ENCODE measurements at places on chromosomes 1 and 21.

GRCh38 chr1:187641463-187641862 is 812.7 kb downstream of the PLA2G4A start:
- DNase-seq, result no peak

GRCh38 chr1:29397256-29397590 is 160.9 kb downstream of the PTPRU start:
- DNase-seq, result no peak

DNA sequence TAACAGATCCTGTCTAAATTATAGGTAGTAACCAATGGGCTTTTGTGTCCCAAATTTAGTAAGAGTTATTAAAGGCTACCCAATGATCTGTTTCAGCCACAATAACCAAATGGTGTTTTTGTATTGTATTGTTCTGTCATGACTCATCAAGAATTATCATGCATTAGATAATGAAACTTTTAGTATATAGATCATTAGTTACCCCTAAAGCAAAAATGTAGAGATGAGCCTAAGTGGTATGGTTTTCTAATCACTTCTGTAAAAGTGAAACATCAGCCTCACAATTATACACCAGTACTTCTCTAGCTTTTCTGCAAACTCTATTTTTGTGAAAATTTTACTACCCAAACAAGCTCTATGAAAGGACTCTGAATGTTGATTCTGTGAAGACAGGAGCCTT is 71.4 kb downstream of the LRRC7 start:
- DNase-seq, result no peak

- no peak for DNase-seq
Observed at GRCh38 chr21:27813750-27814149, 846.9 kb upstream of the ADAMTS5 start.

- no peak for DNase-seq
Observed at GRCh38 chr21:35488946-35489345, 439.8 kb upstream of the RUNX1 start.

- DNase-seq, result no peak
Observed at GRCh38 chr1:39894884-39895495, 6.7 kb downstream of the MYCL start.

- no peak for DNase-seq
Observed at GRCh38 chr1:238898856-238899255, 487.5 kb upstream of the CHRM3 start.

DNA sequence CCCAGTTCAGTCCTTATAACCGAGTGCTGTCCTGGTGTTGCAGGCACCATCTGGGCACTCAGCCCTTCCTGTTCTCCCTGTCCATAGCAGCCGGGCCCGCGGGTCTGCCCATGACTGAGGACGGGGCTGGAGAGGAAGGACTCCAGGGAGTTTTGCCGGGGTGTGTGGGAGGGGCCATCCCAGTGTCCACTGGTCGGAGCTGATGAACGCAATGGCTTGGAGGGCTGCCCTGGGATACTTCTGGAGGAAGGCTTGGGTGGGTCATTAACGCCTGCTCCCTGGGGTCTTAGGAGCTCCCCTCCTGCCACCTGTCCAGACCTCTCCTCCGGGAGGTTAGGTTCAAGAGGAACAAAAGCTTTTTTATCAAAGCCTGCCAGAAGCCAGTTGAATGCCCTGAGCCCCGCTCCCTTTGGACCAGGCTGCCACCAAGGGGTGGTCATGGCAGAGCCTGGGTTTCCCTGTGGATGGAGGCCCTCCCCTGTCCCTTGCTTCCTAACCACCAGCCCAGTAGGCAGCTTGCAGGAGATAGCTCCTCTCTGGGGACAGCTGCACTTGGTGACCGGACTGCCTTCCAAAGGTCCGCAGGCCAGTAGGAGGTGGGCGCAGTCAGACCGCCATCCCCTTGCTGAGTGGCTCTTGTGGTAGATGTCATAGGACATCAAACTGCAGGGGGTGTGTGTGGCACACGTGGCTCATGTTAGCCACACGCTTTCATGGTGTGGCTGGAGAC is 61.3 kb downstream of the TRIM11 start:
- DNase-seq, result no peak

DNA sequence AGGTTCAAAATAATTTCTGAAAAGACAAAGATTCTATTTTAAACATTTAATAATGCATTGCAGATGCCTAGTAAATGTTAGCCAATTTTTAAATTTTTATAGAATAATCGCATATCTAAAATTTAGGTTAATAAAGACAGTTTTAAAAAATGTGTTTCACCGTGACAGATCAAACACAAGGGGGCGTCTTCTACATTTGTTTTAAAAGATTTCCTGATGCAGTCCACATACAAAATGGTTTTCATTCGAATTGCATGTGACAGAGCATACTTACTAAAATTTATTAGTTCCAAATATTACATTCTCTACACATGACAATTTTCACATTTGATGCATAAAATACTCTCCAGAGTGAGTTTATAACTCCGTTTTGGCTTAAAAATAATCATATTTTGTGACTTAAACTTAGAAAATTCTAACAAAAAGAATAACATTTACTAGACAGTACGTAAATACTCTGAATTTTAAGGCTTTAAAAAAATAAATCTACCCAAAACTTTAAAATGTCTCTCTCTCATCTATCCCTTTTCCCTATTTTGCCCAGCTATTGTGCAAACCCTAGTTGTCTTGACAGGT is 75.5 kb downstream of the ADAMTS1 start:
- peak; percentile 13 for DNase-seq

DNA sequence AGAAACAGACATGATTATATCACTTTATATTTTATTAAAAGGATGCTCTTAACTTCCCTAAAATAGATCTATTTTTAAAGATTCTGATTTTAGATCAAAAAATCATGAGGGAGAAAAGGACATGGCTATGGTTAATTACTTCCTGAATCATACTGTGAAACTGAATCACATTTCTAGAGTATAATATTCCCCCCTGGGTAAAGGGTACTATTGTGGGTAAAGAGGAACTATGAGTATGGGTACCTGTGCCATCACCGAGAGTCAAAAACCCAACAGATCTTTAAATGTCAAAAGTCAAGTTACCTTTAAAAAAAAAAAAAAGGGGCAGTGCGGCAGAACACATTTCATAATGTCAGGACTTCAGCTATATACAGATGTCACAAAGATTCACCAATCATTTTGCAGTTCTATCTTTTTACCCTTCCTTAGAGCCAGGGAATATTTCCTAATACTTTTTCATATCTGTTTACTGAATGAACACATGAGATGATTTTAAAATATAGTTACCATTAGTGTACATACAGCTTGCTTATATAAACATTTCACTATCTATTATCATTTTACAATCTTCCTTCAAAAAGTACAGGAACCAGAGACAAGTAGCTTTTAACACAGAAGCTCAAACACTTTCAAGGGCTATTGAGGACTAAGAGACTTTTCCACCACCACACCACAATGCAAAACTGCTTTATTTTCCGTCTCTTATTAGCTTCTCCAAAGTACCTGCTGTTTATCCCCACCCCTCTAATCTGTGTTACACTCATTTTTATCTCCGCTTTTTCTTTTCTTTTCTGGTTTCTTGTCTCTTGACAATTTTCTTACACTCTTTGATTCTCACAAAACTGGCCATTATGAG is 45.0 kb downstream of the EVI5 start:
- no peak for DNase-seq

DNA sequence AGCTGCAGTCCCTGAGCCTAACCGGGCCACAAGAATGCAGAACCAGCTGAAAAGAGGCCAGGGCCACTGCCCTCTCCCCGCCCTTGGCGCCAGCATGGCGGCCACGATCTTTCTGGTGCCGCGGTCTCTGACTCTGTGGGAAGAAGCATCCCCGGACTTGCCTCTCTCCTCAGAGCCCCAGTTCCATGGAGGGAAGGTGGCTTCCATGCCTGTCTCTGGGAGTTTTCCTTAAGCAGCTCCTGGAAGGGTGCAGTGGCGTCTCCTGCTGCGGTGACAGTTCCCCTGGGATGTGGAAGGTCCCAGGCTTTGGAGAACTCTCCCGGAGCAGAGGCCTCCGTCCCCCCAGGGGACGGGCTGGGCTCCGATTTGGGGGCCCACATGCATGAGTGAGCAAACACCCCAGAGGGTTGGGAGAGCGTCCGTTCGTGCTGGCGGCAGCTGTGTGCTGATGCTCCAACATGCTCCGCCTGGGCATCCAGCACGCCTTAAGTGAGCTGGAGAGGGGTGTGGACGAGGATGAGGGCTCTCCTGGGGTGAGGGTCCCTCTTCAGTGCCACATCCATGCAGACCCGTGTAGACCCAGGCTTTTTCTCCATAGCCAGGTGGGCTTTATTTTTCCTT is 109.8 kb upstream of the COL6A1 start:
- DNase-seq, result no peak

DNA sequence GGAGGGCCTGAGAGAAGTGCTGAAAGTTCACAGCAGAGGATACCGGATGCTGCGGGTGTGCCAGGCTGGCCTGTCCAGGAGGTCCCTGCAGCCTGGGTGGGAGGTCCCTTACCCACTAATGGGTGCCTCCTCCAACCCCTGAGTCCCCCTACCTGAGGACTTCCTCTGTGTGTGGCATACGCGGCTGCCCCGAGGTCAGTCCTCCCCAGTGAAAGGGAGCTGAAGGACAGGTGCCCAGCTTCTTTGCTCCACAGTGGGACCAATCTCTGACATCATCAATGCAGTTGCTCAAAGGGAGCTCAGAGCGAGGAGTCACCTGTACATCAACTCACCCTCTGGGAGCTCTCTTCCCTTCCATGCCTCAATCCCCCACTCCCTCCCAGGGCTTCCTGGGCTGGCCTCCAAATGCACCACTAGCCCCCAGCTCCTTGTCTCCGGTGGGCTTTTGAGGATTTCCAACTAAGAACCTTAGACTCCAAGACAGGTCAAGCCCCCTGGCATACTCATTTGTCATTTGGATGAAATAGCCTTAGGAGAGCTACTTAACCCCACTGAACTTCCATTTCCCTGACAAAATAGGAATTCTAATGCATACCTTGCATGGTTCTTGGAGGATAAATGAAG is 53.9 kb downstream of the PDE9A start:
- no peak for DNase-seq

GRCh38 chr1:25677193-25677773 is 60.7 kb downstream of the MAN1C1 start:
- DNase-seq, result no peak

- DNase-seq, result no peak
Observed at GRCh38 chr1:10793129-10793651, 3.3 kb downstream of the CASZ1 start.

- DNase-seq, result peak; percentile 23
Observed at GRCh38 chr1:3746830-3747521, 5.3 kb upstream of the CCDC27 start.

DNA sequence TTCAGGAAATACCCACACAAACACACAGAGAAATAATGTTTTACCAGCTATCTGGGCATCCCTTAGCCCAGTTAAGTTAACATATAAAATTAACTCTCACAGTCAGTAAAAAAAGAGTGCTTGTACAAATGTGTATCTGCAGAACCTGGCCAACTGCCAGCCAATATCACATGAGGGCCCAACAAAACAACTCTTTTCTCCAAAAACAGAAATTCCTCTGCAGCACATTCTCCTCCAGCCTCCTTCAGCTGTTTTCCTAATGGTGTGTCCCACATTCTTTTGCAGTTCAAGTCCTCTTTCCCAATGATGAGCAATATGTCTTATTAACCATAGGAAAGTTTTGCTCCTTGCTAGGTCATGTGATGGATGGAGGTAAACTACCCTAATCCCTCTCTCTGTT is 75.5 kb downstream of the LRRC7 start:
- DNase-seq, result no peak

GRCh38 chr1:166197597-166197996 is 30.8 kb upstream of the FAM78B start:
- no peak for DNase-seq

- no peak for DNase-seq
Observed at GRCh38 chr1:117473063-117473462, 105.8 kb downstream of the MAN1A2 start.

DNA sequence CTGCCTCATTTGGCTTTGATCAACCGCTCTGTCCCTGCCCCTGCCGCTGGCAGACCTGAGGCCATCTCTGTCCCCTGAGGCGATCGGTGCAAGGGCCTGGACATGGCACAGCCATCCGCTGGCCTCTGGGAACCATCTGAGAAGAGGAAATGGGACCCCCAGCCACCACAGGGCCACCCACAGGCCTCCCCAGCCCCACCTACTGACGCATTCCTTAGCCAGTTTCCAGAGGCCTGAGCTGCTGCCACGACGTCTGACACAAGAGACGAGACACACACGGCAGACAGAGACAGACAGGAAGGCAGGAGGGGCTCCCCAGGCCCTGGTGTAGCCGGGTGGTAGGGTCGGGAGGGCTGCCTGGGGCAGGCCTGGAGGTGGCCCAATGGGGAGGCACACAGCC is 37.3 kb upstream of the EDN2 start:
- no peak for DNase-seq

GRCh38 chr1:77994117-77994705 is 10.5 kb upstream of the DNAJB4 start:
- DNase-seq, result no peak

DNA sequence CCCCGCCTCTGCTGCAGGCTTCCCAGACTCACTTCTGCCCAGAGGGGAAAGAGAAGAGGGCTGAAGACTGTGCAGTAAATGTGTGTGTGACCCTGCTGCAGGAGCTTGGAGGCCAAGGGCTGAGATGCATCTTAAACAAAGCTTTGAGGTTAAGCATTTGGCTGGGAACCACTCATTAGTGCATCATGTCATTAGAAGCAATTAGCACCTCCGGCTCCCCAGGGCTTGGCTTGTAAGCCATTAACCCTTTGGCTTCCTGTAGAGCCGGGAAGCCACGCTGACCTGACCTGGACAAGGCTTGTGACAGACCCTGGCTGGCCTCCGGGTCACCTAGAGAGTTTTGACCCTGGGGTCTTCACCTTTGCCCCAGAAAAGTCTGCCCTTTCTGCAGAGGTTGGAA is 77.0 kb downstream of the CSMD2 start:
- DNase-seq, result no peak

DNA sequence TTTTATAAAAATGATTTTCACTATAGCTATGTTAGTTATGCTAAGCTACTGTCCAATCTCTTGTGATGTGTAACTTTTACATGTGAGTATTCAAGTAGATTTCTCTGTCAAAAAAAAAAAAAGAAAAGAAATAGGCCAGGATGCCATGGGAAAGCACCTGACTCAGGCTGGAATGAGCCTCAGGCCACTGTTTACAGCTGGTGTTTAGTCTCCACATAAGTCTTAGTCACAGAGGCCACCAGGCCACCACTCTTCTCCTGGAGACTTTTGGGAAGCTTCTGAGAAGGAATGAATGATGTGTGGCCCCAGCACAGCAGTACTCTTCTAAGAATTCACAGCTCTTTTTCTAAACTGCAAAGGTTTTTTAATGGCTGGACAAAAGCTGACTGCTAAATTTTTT is 48.9 kb downstream of the CHML start:
- no peak for DNase-seq

Data from GM04503 (cell line).